ENCODE measurements at places on chromosomes 4 and X.

DNA sequence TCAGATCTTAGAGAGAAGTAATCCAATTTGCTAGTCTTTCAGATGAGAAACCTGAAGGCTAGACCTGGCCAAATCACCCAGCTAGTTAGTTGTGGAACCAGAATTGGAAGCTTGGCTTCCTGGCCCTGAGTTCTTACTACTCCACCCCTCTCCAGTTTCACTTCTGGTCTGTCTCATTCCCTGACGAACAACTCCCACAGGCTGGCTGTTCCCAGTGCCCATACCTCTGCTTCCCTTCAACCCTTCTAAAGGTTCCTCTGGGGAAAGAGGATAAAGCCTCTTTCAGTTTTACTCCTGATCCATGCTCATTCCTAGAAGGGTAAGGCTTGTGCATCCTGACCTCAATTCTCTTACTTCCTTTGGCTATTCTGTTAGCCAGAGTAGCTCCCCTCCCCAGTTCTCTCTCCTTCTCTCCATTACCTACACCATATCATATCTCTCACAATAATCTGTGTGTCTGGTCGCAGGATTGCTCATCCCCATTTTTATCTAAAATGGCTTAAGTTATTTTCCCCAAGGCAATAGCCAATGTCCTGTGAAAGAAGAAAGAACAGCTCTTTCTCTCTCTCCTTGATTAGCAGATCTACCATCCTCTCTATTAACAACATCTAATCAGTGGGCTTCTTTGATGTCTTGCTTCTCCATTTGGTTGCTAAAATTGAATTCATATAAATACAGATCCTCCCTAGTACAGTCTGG, 155.0 kb upstream of the MAOA start:
- no peak for DNase-seq

- DNase-seq: no peak
These were observed 17.6 kb downstream of the THAP9 start for GRCh38 chr4:82918091-82918490.

DNA sequence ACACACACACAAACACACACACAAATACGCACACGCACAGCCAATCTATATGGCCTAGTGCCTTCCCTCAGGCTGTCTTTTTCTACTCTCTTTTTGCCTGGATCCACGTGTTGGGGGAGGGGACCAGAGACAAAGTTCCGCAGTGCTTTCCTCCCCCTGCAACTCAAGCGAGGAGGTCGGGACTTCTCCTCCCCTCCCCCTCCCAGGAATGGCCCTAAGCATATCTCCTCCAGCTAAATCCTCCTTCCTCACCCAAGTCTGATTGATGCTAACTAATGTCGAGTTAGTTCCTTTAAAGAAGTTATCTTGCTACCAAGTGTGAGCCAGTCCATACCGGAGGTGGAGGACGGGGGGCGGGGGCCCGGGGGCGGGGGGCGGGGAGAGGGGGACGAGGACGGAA, 141.2 kb upstream of the ZIC3 start:
- DNase-seq: no peak

GRCh38 chr4:100295792-100296191, 105.5 kb upstream of the DDIT4L start:
- no peak for DNase-seq

DNA sequence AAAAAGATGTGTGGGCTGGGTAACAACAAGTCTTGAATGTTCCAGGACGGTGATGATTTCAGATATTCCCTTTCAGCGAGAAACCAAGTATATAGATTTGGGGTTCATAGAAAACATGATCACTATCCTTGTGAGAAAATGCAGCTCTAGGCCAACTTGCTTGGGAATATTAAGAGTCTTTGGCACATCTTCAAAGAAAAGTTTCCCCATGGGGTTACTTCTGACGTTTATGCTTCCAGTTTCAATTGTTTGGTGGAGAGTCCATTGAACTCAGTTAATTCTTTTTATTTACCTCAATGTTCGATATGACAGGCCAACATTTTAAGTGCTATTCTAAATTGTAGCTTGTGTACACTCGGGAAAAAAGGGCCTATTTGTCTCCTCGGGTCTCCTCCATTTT, 126.7 kb downstream of the NHS start:
- no peak for DNase-seq

DNA sequence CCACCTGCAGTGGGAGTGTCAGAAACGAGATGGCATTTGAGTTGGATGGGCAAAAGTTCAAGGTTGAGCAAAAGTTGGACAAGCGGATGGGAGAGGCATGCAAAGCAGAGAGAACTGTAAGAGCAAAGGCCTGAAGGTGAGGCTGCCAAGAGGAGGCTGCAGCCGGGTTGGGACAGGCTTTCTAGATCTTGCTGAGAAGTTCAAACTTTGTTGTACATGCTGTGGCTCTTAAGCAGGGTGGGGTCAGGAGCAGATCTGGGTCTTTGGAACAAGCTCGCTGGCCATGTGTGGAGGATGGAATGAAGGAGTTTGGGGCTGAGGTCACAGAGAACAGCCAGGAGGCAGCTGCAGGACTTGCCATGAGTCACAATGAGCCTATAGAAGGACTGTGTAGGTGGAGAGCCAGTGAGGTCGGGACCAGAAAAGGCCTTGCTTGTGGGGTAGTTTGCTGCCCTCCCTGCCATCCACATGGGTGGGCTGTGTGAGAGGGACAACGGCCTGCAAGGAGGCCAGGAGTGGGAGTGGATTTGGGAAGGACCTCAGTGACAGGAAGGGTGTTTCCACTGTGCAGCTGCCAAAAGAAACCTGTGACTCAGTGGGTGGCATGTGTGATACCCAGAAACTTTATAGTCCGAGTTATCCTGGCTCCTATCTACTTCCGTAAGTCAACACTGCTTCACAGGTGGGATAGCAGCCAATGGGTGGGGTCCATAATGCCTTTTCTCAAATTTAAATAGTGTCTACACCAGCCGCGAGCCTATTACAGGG, 210.4 kb downstream of the MID1IP1 start:
- no peak for DNase-seq

Measured in KBM-7 (cell line).